NCI-H1436 (cell line): ENCODE measurements at places on chromosomes 5 and 9.

DNA sequence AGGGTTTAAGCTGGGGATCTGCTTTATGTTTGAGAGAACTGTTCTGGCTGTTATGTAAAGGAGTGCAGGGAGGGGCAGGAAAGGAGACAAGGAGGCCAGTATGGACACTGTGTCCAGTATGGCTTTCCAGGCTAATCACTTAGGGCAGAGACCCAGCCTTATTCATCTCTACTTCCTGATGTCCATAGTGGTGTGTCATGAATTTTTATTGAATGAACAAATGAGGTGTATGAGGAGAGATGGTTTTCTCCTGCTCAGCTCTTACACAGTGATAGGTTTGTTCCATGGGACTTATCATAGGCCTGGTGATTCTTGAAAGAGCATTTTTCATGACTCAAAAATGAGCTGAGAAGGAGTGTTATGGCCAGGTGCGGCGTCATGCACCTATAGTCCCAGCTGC lies 20.5 kb upstream of the FGFR4 start:
- no peak for DNase-seq

DNA sequence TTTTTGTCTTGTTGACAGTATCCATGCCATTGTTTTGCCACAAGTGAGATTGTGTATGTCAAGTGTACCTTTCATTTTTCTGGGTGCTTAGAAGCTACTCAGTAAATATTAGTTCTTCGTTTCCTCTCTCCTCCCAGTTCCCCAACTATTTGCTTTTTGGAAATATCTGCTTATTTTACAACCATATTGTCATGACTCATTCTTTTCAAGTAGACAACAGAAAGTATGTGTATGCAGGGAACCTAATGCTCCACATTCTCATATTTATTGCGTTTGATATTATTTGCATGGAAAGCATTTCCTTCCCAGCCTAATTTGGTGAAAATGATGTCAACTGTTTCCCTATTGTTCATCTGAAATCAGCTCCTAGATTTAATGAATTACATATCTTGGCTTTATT lies 483.7 kb upstream of the RIOK2 start:
- DNase-seq: no peak

DNA sequence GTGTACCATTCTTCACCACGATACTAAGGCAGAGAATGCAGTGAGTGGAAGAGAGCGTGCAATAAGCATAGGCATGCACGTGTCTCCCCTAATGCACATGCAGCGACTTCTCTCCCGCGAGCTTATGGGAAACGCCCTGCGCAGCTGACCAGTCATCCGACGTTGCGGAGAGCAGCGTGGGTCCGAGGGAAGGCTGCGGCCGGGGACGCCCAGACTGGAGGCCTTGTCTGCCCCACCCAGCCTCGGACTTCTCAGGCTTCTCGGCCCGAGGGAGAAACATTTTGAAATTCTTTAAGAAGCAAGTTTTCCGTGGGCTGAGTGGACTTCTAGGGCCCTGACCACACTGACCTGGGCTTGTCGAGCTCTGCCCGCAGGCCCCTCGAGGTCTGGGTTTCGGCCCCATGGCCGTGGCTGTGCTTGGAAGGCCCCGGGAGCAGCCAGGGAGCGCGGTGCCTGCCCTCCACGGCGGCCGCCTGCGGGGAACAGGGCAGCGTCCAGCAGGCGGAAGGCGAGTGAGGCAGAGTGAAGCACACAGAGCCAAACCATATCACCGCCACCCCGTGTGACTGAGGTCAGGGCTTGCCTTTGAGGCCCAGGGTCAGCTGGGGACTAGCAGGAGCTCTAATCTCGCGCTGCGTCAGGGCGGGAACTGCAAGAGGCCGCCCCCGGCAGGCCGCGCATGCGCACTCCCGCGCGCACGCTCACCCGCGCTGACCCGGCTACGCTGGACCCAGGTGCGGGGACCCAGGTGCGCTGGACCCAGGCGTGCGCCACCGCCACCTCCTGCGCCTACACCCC lies 60.0 kb upstream of the IRX1 start:
- no peak for DNase-seq

DNA sequence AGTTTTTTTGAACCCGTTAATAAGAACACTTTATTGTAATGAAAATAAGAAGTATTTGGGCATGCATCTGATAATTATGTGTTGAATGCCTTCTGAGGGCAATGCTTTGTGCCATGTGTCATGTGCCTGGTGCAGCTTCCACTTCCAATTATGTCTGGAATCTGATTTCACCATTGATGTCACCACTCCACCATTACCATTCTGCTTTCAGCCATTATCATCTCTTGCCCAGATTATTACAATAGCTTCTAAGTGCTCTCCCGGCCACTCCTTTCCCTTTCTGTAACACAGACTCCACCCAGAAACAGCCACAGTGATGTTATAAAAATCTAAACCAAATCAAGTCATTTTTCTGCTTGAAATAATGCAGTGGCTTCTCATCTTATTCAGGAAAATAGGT lies 171.7 kb downstream of the C9orf152 start:
- peak; percentile 43 for DNase-seq

- no peak for DNase-seq
Measured at GRCh38 chr9:111900151-111900857, 3.7 kb downstream of the UGCG start.

DNA sequence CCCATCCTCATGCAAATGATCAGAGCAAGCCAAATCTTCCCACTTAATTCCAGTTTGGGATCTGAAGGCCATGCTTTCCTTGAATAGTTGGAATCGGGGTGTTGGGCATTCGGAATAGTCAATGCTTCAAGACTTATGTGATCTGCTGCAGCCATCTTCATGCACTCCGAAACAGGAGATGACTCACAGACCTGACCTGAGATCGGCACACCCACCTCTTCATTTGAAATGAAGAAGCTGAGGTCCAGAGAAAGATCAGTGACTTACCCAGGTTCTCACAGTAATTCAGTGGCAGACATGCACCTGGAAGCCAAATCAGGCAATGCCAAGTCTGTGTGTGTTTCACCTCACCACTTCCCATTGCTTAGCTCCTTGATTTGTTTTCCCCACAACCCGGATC lies 33.0 kb downstream of the FOXD1 start:
- DNase-seq: no peak

DNA sequence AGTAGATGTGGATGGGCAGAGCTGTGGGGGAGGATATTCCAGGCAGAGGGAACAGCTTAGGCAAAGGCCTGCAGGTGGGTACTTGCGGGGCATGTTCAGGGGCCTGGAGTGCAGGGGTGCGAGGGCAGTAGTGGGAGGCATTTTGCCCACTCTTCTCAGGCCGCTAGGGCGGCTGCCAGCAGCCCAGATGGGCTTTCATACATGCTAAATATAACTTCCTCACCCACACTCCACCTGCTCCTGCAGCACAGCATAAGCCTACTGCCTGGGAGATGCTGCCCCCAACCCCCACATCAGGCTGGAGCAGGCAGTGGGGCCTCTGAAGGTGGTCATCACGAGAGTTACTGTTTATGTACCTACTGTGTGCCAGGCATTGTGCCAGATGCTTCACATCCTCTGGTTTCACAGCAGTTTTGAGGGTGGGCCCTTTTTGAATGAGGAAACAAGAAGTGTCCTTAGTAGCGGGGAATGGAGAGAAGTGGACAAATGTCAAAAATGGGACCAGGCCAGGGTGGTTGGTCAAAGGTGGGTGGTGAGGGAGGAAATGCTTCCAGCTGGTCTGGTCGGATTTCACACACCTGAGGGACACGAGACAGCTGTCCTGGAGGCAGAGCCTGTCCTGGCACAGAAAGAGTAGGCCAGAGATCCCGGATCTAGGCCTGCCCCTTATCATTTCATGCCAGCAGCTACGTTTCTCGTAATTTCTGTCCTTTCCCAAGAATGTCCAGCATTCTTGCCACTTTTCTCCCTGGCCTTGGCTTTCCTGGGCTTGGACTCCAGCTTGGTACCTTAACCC lies 12.1 kb downstream of the RGS14 start:
- DNase-seq: no peak

DNA sequence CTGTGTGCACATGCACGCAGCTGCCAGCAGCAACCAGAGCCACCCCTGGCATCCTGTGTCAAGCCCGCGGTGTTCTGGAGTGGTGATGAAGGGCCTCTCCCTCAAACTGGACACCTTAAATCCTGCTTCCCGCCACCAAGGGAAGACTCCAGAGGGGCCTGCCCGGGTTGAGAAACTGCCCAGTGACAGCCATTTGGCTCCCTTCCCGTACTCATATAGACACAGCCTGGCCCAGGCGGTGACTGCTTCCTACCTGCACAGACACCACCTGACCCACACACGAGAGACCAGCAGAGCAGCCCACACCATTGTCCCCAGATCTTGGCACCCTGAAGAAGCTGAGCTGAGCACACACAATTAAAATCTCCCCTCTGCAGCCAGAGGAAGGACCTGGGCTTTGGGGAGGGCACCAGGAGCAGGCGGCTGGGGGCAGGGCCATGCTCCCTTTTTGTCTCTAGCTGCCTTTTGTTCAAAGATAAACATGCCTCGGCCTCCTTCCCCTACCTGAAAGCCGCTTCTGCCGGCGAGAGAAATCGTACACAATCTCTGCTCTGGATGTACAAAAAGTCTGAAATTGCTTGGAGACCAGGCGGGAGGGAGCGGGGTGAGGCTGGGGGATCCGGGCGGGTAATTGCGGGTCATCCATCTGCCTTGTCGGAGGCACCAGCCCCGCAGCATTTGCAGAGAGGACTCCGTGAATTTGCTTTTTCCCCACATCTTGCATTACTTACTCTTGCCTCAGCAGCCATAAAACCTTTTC lies 78.4 kb downstream of the TSPAN17 start:
- DNase-seq: no peak
